ENCODE measurements at places on chromosomes 3 and 15. TPM values are rescaled to one million over a fixed set of nuclear protein-coding genes. Genes with fewer than 3 reads are reported as not detected.

DNA sequence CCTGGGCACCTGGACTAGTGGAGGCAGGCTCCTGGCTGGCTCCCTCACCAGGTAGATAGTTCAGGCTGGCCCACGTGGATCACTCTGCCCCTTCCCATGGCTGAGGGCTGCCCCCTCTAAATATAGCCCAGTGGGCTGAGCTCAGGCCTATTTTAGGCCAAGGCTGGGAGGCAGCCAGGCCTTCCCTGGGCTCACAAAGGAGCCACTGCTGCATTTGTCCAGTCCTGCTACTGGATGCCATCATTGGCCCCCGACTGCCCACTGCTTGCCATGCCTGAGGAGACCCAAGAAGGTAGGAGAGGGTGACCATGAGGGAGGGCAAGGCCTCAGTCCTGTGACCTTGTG is at the start of gene LSMEM2:
LSMEM2 (plus strand) TSS at position 208 of the 345 bp plus-strand sequence; CDS start at position 235, 27 bp downstream.
- H3K4me3 ChIP-seq = no peak within 1 kb of the TSS
- H3K4me1 ChIP-seq = peaks cover 10% of the 10 kb centered on the region
- peaks cover 23% of the 10 kb centered on the region for H3K27me3 ChIP-seq
- H3K36me3 ChIP-seq = peaks cover 4% of the 10 kb centered on the region

The CPLX3 gene
- total RNA-seq = not detected

The KIF23 gene
- 1.3 TPM for total RNA-seq

The COL8A1 gene
- 56.1 TPM for total RNA-seq

GRCh38 chr15:85744579-85744978 is 50.1 kb downstream of the KLHL25 start:
- H3K4me3 ChIP-seq = no peak overlapping the region
- peaks cover 10% of the 10 kb centered on the region for H3K4me1 ChIP-seq
- H3K27ac ChIP-seq = no peak overlapping the region
- DNase-seq = no peak
- H3K27me3 ChIP-seq = no peaks in the 10 kb centered on the region
- peaks cover 99% of the 10 kb centered on the region for H3K36me3 ChIP-seq

Data from lower lobe of right lung (tissue), 2 donors.